Lung (tissue), 17 donors: ENCODE measurements at places on chromosomes 7 and 10. TPM values are rescaled to one million over a fixed set of nuclear protein-coding genes. Genes with fewer than 3 reads are reported as not detected.

Gene RAB18
- 84.5 TPM for total RNA-seq

Gene PDE6C
- not detected for total RNA-seq

Gene FGFR2
- total RNA-seq = 230 TPM

Gene LLCFC1
- total RNA-seq = not detected

Gene ADAM22
- 1.7 TPM for total RNA-seq

Gene HKDC1
- 11.1 TPM for total RNA-seq

Gene EBF3
- total RNA-seq = not detected

Gene ZFYVE27
- 33.9 TPM for total RNA-seq

Gene MALRD1
- total RNA-seq = 5.6 TPM

Gene RADIL
- total RNA-seq = 6.6 TPM

Gene CRTAC1
- 55.1 TPM for total RNA-seq

Gene CHN2
- 9.2 TPM for total RNA-seq

Gene POP7
- total RNA-seq = 20.3 TPM

Gene DYDC2
- total RNA-seq = 8.6 TPM

Gene NUTM2B
- total RNA-seq = 0.31 TPM

Gene SFMBT2
- total RNA-seq = 9.6 TPM

Gene BLNK
- total RNA-seq = 18.7 TPM

Gene RBAK
- total RNA-seq = 19.9 TPM

Gene APBB1IP
- 12.2 TPM for total RNA-seq

Gene SLC26A4
- 2.2 TPM for total RNA-seq

Gene ZNF485
- 4.0 TPM for total RNA-seq

Gene NEUROD6
- not detected for total RNA-seq

Gene GIMAP7
- 20.6 TPM for total RNA-seq

Gene CFAP69
- total RNA-seq = 13.0 TPM

Gene PPP1R9A
- total RNA-seq = 25.1 TPM

Gene OR9A2
- total RNA-seq = not detected
